Hematopoietic multipotent progenitor cell treated with erythropoietin and hydrocortisone succinate and interleukin-3 and kit ligand, for 17 days (in vitro differentiated cells): ENCODE measurements at places on chromosomes 12 and 14.

DNA sequence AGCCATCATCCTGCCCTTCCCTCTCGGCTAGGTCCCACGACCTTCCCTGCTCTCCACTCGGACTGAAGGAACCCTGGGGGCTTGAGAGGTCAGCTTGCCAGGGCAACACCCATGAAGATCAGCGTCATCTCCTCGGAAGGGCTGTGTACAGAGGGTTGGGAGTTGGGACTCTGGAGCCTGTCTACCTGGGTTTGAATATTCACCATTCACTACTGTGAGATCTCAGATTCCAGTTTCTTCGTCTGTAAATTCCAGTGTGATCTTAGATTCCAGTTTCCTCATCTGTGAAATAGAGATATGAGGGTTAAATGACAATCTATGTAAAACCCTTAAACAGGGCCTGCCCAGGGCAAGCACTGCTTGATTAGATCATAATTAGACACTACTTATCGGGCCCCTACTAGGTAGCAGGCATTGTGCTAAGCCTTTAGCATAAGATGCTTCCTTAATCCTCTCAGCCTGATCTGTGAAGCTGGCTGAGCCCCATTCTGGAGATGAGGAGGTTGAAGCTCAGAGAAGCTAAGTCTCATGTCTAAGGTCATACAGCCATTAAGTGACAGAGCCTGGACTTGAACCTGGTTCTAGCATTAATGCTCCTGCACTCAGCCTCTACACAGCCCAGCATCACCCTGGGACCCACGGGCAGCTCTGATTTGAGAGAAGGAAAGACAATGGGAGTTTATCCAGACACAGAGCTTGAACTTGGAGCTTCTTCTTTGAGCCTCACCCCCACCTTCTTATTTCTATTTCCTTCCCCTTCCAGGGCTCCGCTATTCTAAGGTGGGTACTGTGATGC lies 612 bp upstream of the ZDHHC22 start:
- no peak for DNase-seq

DNA sequence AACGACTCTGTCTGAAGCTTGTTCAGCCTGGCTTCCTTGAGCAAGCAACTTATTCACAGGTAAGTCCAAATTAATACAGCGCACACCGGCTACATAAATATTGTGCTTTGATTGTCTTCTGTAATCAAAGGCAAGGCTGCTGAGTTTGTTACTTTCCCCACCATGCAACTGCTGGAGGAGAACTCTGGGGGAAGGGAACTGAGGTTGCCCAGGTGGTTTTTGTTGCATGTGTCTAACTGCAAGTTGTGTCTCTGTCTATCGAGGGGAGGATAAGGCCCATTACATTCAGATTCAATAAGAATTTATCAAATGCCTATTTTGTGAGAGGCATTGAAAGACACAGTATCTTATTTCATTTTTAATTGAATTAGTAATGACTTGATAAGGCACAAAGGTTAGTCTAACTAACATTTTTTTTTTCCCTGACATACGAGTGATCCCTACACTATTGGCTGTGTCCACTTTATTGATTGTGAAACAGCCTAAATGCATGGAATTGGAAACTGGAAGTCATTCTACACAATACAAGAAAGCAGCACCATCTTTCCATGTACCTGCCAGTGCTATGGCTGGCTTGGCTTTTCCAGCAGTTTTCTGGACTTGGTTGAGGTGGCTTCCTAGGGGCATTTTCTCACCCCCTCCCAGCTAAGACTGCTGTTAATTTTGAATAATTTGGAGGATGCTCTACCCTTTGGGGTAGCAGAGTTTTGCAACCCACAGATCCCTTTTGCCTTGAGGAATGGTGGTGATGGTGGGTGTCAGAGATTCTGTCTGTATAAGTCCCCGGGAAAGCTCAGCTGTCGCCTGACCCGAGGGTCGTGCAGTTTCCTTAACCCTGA lies 951 bp upstream of the CHST11 start:
- no peak for DNase-seq

- no peak for DNase-seq
Measured at GRCh38 chr14:76729953-76730505, 31.2 kb upstream of the VASH1 start.

DNA sequence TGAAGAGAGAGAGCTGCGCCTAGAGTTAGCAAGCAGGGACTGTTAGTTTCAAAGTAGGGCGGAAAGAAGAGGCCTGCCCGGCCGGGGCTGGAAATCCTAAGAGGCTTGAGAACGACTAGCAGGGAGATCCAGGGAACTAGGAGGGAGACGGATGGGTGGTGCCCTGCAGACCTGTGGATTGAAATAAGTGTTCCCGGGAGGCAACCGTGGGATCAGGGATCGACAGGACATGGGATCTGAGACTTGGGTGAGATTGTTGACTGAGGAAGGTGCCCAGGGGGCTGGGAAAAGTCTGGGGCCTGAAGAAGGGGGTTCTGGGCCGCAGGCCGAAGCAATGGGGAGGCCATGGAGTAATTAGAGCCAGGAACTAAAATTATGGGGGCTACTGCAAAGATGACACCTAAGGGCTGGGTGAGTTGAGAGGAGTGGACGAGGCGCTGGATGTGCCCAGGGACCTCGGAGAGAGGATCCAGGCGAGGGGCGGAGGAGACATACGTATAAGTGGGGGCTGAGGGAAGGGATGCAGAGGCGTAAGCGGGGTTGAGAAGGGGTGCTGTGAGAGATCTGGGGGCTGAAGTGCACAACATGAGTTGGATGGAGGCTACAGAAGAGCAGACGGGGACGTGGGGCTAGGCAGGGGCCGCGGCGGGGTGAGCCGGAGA lies 635 bp downstream of the LTA4H start:
- peak; percentile 13 for DNase-seq

GRCh38 chr12:1877169-1877878 lies 41.1 kb downstream of the CACNA2D4 start:
- no peak for DNase-seq

- DNase-seq: no peak
Measured at GRCh38 chr14:42224053-42224888, 617.6 kb downstream of the LRFN5 start.

- peak; percentile 42 for DNase-seq
Measured at GRCh38 chr12:5745251-5745888, 199.7 kb downstream of the ANO2 start.

GRCh38 chr14:68497011-68497410 lies 295.9 kb downstream of the ZFP36L1 start:
- DNase-seq: no peak

DNA sequence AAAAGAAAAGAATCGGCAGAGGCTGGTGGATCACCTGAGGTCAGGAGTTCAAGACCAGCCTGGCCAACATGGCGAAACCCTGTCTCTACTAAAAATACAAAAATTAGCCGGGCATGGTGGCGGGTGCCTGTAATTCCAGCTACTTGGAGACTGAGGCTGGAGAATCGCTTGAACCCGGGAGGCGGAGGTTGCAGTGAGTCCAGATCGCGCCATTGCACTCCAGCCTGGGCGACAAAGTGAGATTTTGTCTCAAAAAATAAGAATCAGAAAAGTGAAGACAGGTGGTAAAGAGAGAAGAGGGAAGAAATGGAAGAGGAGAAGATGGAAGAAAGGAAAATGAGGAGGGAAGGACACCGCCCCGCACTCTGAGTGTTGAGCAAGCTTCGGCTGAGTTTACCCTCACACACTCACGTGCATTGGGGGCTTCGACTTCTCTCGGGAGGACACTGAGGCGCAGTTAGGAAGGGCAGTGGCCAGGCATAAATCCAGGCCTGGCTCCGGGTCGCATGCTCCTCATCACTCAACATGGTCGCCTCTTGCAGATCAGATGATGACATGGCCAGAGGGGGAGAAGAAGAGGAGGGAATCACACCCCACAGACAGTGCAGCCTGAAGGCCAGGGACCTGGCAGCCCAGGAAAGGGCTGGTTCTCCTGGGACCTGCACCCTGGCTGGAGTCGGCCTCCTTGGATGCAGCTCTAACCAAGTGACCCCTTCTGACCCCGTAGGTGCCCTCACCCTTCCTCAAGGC lies 61.1 kb downstream of the PRMT8 start:
- DNase-seq: no peak

- no peak for DNase-seq
Measured at GRCh38 chr14:29798811-29799210, 128.8 kb downstream of the PRKD1 start.

DNA sequence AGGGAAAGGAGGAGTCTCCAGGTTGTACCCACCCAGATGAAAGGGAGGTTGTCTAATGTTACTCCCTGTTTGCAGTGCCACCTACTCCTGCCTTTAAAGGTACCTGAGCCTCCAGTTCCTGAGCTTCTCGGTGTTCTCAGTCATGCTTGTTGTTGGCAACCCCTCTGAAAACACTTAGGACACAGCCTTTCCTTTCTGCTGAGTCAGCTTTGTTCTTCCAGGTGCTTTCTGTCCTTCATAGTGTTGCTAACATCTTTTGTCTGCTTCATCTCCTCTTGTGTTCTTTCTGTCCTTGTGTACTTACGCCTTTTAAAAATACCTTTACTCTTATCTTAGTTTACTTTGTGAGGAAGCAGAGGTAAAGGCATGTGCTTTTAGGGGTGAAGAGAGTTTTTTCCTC lies 97.0 kb upstream of the NEDD1 start:
- no peak for DNase-seq

- no peak for DNase-seq
Measured at GRCh38 chr14:31969699-31970240, 107.3 kb upstream of the ARHGAP5 start.
